ENCODE measurements at places on chromosomes 1 and 21.

DNA sequence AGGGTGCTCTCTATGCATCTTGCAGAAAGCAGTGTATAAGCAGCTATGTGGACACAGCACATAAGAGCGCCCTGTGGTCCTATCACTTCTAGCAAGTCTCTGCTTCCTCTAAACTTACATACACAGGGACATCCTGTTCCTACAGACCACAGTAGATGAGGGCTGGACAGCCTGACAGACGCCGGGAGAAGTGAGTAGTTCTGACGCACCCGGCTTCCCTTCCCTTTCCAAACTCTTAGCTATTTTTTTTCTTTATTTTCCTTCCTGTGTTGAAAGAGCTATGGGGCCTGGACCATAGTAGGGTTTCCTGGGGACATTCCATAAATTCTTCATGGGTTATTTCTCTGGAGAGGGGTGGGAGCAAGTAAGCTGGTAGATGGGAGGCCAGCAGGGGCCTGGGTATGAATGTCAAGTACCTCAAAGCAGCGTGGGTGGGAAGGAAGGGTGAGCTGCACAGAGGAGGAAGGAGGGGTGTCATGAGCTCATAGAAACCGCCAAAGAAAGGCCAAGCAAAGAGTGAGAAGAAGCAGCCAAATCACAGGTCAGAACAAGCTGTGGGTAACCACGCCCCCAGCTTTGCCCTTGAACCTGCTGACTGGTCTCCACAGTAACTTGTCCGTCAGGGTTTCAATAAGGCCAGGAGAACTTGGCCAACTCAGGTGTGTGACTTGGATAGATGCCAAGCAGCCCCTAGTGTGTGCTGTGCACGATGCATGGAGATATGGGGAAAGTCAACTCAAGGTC lies 36.6 kb downstream of the PLXNA2 start:
- H3K27me3 ChIP-seq: no peaks in the 10 kb centered on the region
- no peak overlapping the region for H3K4me3 ChIP-seq
- peak overlapping the region; percentile 59 for H3K27ac ChIP-seq
- peak; percentile 90 for DNase-seq

DNA sequence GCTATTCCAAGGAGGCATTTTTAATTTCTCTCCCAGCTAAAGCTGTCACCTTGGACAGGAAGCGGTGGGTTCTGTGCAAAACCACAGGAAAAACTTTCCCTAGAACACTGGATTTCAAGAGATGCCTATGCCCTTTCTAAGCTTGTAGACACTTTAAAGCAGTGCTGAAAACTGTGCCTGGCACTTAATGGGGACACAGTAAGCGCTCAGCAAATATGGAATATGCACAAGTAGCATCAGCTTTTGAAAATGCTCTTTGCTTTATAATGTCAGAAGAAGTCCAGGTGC lies 50.9 kb upstream of the TARBP1 start:
- no peak overlapping the region for H3K4me3 ChIP-seq
- H3K27ac ChIP-seq: peak overlapping the region; percentile 99
- peaks cover 24% of the 10 kb centered on the region for H3K4me1 ChIP-seq

DNA sequence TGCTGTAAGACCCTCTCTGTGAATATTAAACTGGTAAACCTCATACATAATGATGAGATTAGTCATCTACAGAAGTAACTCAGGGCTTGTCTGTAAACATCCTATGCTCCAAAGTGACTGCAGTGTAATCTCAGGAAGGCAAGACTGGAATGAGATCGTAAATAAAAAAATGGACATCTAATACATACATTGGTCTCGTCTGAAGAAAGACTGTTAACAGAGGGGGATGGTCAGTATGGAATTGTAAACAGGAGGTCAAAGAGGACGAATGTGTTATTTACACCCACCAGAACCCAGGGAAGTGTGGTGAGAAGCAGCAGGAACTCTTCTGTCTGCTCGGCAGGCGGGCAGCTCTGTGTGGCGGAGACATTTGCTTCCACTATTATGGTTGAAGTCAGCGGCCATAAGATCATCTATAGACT lies 51.4 kb downstream of the DISC1 start:
- no peaks in the 10 kb centered on the region for H3K27me3 ChIP-seq
- no peaks in the 10 kb centered on the region for H3K4me1 ChIP-seq
- no peak overlapping the region for H3K27ac ChIP-seq
- no peaks in the 10 kb centered on the region for H3K36me3 ChIP-seq

GRCh38 chr1:184296466-184297243 lies 90.2 kb upstream of the C1orf21 start:
- H3K36me3 ChIP-seq: no peaks in the 10 kb centered on the region
- no peaks in the 10 kb centered on the region for H3K27me3 ChIP-seq
- H3K4me1 ChIP-seq: peaks cover 12% of the 10 kb centered on the region
- H3K27ac ChIP-seq: peak overlapping the region; percentile 86
- peak overlapping the region; percentile 39 for H3K4me3 ChIP-seq

- peak overlapping the region; percentile 81 for H3K4me3 ChIP-seq
- peak overlapping the region; percentile 58 for H3K27ac ChIP-seq
- peaks cover 8% of the 10 kb centered on the region for H3K4me1 ChIP-seq
- H3K36me3 ChIP-seq: no peaks in the 10 kb centered on the region
Measured at GRCh38 chr21:36155603-36156338, 853 bp upstream of the DOP1B start.

Data from ascending aorta (tissue), 2 donors.